ENCODE measurements at places on chromosomes 7 and 10.

GRCh38 chr7:127946111-127946510 lies 85.1 kb downstream of the LRRC4 start:
- no peak for DNase-seq

DNA sequence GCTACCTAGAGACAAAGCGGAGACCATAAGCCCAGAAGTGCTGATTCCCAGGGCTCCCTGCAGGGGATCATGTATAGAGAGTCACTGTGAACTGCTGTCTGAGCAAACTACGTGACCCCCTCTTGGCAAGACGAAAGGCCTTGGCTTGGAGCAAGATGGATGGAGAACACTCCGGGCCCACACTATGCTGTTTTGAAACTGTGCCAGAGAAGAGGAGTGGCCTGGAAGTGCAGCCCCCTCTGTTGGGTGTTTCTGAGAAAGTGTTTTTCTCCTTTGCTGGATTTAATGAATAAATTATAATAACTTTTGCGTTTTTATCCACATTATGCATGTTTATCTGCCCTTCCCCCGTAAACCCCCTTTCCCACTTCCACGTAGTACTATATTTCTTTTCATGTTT lies 639.3 kb upstream of the GALNT17 start:
- DNase-seq = no peak

DNA sequence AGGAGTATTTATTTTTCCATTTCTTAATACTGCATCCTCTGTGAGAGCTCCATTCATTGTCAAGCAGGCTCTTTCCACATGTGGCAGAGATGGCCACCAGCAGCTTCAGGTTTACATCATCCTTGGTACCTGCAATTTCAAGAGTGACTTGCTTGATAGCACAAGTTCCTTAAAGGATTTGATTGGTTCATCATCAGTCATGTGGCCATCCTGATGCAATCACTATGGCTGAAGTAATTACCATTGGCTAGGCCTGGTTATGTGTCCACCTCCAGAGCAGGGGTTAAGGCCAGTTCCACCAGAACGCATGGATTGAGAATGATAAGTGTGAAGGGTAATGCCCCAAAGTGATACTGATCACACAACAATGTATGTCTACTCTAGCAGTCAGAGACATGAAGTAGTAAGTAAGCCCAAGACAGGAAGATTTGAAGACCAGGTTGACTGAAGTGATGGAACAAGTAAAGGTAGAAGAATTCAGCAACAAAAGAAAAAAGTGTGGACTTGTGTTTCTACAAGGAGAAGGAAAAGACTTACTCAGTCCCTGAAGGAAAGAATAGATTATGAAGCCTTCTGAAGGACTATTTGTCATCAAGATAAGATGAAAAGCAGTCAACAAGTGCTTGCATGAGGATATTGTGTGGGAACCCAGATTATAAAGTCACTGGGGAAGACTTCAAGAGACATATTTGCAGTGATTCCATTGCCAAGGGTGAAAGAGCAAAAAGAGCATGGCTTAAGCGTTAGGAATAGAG lies 26.4 kb upstream of the PRKAR2B start:
- DNase-seq = no peak

DNA sequence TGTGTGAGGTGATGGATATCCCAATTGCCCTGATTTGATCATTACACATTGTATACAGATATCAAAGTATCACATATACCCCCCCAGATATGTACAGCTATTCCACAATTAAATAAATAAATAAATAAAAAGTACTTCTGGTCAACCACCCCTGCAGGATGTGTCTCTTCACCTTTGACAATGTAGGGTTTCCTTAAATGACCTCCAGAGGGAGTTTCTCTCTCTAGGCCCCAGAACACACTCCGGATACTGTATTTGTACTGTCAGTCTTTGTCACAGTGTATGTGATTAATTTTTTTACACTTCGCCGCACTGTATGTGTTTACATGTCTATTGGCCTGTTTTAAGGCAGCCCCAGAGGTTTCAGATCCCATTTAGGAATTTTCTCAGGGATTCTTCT lies 123.6 kb downstream of the ADCYAP1R1 start:
- DNase-seq = no peak

DNA sequence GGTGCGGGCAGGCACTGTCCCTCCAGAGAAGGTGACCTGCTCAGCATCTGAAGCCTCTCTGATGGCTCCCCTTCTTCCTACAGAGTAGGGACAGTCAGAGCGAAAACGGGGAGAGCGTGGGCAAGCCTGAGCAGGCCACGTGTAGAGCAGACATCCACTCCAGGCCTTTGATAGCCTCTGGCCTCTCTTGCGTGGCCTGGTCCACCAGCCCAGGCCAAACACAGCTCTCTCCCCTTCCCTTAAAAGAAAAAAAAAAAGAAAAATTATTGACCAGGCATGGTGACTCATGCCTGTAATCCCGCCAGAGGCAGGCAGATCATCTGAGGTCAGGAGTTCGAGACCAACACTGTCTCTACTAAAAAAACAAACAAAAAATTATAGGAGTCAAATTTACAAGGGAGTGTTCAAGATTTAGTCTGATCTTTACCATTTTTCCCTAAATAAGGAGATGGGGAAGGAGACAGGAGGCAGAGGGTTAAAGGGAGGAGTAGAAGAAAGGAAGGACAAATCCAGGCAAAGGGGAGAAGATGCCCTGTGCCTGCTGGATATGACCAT lies 84.8 kb downstream of the PLXNA4 start:
- DNase-seq = no peak

DNA sequence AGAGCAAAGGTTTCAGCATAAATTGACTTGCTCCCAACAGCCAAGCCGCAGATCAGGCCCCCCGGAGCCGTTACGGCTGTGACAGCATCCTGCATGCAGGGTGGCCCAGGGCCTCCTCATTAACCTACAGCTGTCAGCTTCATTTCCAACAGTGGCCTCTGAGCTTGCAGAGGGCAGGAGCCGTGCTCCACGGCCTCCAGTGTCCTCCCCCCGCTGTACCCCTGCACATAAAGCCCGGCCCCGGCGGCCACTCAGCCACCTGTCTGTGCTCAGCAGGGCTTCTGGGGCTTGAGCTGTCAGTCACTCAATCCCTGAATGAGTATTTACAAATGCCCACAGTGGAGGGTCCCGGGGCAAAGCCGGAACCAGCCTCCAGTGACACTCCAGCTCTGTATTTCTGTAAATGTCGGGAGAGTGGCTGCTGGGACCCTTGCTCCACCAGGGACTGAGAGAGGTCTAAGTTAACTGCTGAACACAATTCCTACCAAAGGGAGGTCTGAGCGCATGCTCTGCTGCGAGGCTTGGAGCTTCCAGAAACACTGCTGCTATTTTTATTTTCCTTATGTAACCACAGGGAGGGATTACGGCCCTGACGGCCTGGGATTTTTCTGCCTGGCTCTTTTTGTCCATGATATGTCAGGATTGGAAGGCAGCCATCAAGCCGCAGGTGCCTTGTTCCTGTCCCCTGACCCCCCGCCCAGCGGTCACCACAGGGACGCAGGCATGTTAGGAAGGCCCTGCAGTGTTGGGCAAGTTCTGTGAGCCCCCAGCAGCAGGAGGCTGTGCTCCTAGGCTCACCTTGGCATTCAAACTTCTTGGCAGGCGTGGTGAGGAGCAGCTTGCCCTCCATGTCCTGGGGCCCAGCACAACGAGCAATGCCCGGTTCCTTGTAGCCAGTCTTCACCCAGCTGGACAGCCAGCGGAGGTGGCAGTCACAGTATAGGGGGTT lies 165.0 kb downstream of the SLIT1 start:
- DNase-seq = peak; percentile 41

DNA sequence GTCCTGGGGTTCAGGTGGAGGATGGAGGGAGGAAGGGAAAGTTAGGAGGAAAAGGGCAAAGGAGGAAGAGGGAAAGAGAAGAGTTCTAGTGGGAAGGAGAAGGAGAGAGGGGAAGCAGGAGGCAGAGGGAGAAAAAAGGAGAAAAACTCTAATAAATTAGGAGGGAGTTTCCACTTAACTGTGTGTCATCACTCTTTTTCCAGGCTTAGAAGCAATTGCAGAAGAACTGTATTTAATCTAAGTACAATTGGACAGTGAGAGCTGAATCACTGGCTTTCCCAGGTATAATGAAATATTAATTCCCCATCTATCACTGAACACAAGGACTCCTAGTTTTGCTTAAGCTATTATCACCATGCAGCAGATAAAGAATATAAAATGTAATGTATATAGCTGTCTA lies 76.8 kb downstream of the CREB3L2 start:
- no peak for DNase-seq

DNA sequence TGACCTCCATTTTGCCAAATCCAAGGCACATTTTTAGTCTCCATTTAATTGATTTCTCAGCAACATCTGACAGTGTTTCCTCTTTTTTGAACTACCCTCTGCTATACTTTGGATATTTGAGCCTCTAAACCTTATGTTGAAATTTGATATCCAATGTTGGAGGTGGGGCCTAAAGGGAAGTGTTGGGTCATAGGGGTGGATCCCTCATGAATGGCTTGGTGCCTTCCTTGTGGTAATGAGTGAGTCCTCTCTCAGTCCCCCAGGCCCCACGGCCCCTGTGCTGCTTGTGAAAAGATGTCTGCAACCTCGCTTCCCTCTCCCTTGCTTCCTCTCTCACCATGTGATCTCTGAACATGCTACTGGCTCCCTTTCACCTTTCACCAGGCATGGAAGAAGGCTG lies 96.8 kb upstream of the DGKB start:
- DNase-seq = no peak

GRCh38 chr7:43481902-43482678 lies 100.8 kb upstream of the STK17A start:
- peak; percentile 53 for DNase-seq

- no peak for DNase-seq
Observed at GRCh38 chr10:132904814-132905649, 37.3 kb downstream of the CFAP46 start.

- DNase-seq = no peak
Observed at GRCh38 chr10:7003831-7004395, 406.9 kb downstream of the SFMBT2 start.

Data from astrocyte of the spinal cord (primary cell).